ENCODE measurements at places on chromosomes 1 and 21.

DNA sequence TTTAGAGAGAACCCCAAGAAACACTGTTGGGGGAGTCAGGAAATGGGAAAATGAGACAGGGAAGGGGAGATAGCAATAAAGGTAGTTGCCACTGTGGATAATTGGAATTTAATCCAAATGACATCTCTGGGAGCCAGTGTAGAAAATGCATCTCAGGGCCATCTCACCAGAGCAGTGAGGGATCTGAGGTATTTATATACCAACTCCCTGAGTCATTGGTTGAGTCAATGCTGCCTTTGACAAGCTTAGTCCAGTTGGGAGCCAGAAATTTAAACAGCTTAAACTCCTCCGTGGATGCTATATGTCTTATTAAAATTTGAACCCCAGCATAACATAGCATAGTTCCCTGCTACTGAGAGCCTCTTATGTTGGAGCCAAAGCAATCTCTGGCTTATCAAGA lies 140.3 kb downstream of the SLC30A10 start:
- no peak for DNase-seq

- DNase-seq: no peak
Observed at GRCh38 chr1:156999596-157000320, 45.8 kb downstream of the ARHGEF11 start.

- no peak for DNase-seq
Observed at GRCh38 chr1:111576547-111576946, 43.0 kb upstream of the RAP1A start.

- DNase-seq: no peak
Observed at GRCh38 chr1:156283521-156283920, 604 bp upstream of the TMEM79 start.

DNA sequence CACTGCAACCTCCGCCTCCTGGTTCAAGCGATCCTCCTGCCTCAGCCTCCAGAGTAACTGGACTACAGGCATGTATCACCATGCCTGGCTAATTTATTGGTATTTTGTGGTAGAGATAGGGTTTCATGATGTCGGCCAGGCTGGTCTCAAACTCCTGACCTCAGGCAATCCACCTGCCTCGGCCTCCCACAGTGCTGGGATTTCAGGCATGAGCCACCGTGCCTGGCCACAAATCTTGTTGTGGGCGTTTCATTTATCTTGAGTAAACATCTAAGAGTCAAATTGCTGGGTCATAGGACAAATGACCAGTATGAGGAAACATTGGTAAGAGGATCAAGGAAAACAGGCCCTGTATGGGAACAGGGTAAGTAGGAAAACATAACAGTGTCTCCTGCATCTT lies 17.9 kb downstream of the TMEM200B start:
- DNase-seq: no peak

DNA sequence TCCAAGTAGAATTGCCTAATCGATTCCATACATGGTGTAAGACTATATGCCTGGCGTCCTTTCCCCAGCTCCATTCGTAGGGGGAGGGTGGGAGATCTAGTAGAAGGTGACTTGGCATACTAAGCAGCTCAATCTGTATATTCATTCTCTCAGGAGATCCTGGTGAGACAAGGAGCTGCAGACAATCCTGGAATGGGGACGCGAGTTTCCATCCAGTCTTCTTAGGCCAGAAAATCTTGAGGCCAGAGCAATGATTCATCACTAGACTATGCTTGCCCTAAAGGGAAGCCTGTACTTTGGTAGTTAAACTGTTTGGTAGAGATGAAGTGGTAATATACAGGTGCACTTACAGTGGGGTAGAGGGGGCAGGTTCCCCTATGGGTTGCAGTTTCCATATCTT lies 468.7 kb downstream of the ADGRL2 start:
- DNase-seq: no peak

DNA sequence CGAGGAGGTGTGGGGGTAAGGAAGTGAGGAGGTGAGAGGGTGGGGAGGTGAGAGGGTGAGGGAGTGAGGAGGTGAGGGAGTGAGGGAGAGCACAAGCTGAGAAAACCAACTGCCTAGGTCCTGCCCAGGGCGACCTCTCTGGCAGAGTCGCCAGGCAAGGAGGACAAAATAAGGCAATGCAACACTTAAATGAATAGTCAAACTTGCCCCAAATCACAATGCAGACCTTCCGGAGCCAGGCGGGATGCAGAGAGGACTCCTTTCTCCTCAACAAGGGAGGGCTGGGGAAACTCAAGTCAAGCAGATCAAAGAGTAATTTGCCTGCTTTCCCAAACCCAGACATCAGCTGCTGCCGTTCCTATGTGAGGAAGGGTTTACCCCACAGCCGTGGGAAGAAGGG lies 86.0 kb downstream of the CCDC185 start:
- no peak for DNase-seq

DNA sequence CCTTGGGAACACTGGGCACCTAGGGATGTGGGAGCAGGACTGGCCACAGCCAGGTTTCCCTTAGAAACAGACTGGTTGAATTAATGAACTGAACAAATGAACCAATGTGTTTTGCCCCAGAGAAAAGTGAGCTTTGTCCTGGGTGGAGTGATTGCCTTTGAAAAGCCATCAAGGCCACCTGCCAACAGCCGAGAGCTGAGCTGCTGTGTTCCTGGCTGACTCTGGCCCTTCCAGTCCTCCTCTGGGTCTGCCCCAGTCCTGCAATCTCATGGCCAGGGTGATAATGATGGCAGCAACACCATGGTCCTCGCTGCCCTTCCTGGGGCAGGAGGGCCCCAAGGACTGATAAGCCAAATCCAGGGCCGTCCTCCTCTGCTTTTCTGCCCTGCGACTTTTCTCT lies 18.2 kb upstream of the GJA9 start:
- DNase-seq: no peak

GRCh38 chr1:223682502-223682901 lies 17.0 kb upstream of the CAPN8 start:
- no peak for DNase-seq

DNA sequence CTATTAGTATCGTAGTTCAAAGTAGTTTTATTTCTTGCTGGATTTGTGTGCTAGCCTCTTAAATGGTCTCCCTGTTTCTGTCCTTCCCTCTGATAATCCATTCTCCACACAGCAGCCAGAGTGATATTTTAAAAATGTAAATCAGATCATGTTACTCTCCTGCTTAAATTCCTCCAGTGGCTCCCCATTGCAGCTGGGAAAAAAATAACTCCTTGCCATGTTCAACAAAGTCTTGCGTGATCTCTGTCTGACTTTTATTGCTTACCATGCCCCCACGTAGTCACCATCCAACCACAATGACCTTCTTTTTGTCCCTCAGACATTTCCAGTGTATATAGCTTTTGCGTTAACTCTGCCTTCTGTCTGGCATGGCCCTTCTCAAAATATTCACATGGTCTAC lies 178.8 kb downstream of the FGGY start:
- DNase-seq: no peak

- no peak for DNase-seq
Observed at GRCh38 chr1:34868230-34869049, 8.9 kb upstream of the SMIM12 start.

All from activated CD8-positive, alpha-beta memory T cell treated with anti-CD3 and anti-CD28 coated beads for 1 hour (primary cell).